ENCODE measurements at places on chromosomes 16 and 17.

- no peak for DNase-seq
Measured at GRCh38 chr17:56149266-56150036, 3.8 kb upstream of the ANKFN1 start.

DNA sequence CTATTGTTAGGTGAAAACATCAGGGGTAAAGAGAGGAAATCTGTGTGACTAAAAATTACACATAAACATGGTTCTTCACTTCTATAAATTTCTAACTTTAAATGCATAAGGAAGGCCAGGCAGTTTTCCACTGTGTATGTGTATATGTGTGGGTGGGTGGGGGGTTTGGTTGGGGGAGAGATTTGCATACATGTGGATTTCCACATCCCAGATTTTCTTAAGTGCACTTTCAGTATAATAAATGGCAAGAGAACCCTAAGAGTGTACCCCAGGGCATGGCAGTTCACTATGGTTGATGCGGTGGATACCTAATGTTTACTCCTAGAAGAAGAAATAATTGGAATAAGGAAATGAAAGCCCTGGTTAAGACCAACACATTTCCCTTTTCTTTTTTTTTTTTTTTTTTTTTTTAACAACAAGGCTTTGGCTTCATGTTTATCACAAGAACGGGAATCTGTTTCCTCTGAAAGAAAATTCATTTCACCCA is 451.8 kb upstream of the CCL2 start:
- no peak for DNase-seq

DNA sequence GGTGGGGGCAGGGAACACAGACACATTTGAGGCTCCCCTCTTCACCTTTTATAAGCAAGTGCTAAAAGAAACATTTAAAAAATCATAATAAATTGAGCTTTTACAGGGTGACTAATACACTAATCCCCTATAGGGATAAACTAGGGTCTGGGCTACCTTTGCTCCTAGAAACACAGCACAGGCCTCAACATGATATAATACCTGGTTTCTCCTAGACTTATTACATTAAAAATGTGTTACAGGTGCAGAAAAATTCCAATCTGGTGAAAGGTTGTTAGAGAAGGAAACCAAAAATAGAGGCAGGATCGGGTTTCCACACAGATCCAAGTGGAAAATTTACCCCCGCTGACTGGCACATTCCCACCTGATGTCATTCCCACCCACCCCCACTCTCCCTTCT is 124.7 kb upstream of the NOG start:
- DNase-seq, result no peak

- no peak for DNase-seq
Measured at GRCh38 chr16:17130733-17131132, 340.0 kb downstream of the XYLT1 start.

- no peak for DNase-seq
Measured at GRCh38 chr16:85761861-85762260, 11.0 kb upstream of the C16orf74 start.

DNA sequence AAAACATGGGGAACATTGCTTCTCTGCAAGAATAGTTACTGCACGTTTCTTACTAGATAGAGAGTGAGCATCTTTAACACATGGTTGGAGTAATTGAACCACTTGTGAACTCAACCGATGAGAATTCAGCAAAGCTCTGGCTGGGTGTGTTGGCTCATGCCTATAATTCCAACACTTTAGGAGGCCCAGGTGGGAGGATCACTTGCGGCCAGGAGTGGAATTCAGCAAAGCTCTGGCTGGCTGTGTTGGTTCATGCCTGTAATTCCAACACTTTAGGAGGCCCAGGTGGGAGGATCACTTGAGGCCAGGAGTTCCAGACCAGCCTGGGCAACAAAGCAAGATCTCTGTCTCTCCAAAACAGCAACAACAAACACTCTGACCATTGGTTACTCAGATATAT is 865.9 kb downstream of the KCNJ2 start:
- no peak for DNase-seq

All from activated T-cell treated with anti-CD3 and anti-CD28 coated beads, Interleukin-2, amount 50 U/mL, for 4 hours (primary cell).